ENCODE measurements at places on chromosomes 11 and 22.

- no peak for DNase-seq
Observed at GRCh38 chr11:73152086-73152853, 10.2 kb upstream of the FCHSD2 start.

DNA sequence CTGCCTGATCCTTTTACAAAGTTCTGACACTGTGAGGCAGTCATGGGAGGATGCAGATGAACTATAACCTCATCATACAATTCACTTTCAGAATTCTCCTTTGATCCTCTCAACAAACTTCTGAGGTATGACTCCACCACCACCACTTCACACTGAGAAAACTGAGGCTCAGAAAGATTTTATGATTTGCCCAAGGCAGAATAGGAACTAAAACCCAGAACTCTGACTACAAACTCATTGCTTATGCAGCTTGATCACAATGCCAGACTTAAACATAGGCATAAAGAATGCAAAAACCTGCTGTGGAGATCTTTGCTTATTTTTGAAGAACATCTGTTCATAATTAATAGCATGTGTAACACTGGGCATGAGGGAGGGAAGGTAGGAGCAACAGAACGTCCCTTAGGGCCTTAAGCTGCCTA lies 20.4 kb downstream of the FAM168A start:
- DNase-seq = peak; percentile 26

- no peak for DNase-seq
Observed at GRCh38 chr11:15099267-15099666, 15.5 kb upstream of the INSC start.

DNA sequence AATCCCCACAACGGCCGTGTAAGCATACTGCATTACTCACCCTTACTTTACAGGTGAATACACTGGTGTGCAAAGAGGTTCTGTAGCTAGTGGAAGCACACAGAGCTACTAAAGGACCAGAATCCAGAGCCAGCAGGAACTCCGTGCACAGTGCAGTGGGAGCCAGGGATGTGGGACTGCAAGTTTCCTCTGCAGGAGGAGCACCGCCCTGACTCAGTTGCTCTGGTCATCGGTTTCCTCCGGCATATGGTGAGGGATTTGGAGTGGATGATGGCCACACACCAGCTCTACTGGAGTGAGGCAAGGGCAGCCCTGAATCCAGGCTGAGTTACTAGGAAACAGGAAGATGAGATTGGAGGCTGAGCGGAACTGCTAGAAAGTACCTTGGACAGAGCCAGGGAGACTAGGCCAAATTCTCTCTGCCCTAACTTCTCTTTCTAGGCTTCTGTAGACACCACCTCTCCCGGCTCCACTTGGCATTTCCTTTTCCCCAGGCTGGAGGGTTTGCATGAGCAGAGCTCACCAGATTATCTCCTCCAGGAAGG lies 18.2 kb upstream of the C22orf42 start:
- DNase-seq = no peak
